ENCODE measurements at places on chromosomes 7 and 10.

GRCh38 chr7:157151626-157152339 is 13.1 kb downstream of the UBE3C start:
- H3K36me3 ChIP-seq, result no peaks in the 10 kb centered on the region
- no peaks in the 10 kb centered on the region for H3K27me3 ChIP-seq
- no peak for DNase-seq
- peaks cover 14% of the 10 kb centered on the region for H3K4me1 ChIP-seq
- H3K4me3 ChIP-seq, result no peak overlapping the region
- no peak overlapping the region for H3K27ac ChIP-seq

DNA sequence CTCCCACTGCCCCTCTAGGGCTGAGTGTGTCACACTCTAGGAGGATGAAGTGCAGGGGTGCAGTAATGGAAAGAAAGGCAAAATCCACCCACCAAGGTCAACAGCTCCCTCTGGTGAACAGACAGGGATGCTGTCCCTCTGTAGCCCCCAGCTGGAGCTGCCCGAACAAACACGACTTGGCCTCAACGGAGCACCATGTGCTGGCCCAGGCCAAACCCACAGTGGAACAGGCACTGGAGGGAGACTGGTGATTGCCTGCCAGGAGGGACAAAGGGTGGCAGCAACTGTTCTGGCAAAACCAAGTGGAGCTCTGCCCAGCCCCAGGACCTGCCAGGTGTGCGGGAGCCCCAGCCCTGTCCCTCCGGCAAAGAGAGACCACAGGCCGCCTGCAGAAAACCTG is 20.7 kb downstream of the PDIA4 start:
- no peaks in the 10 kb centered on the region for H3K27me3 ChIP-seq
- H3K4me1 ChIP-seq, result no peaks in the 10 kb centered on the region
- no peak overlapping the region for H3K27ac ChIP-seq
- H3K4me3 ChIP-seq, result no peak overlapping the region
- H3K36me3 ChIP-seq, result no peaks in the 10 kb centered on the region

DNA sequence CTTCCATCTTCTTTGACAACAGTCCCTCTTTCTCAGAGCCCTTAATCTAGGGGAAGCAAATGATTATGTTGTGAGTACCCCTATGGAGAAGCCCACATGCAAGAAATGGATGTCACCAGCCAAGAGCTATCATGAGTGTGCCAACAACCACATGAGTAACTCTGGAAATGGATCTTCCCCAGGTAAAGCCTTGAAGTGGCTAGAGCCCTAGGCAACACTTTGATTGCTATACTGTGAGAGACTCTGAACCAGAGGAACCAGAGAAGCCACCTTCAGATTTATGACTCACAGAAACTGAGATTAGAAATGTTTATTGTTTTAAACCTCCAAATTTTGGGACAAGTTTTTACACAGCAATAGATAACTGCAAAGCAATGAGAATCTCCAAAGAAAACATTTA is 60.9 kb upstream of the COL1A2 start:
- H3K4me3 ChIP-seq, result no peak overlapping the region
- H3K36me3 ChIP-seq, result no peaks in the 10 kb centered on the region
- no peak for DNase-seq

GRCh38 chr7:55464422-55464821 is 99.3 kb downstream of the LANCL2 start:
- no peak overlapping the region for H3K4me3 ChIP-seq
- H3K27ac ChIP-seq, result no peak overlapping the region
- H3K4me1 ChIP-seq, result no peaks in the 10 kb centered on the region
- DNase-seq, result no peak

GRCh38 chr7:99860281-99861127 is 16.3 kb downstream of the OR2AE1 start:
- H3K27me3 ChIP-seq, result no peaks in the 10 kb centered on the region
- H3K36me3 ChIP-seq, result no peaks in the 10 kb centered on the region
- peaks cover 8% of the 10 kb centered on the region for H3K4me1 ChIP-seq
- DNase-seq, result peak; percentile 57
- no peak overlapping the region for H3K4me3 ChIP-seq

DNA sequence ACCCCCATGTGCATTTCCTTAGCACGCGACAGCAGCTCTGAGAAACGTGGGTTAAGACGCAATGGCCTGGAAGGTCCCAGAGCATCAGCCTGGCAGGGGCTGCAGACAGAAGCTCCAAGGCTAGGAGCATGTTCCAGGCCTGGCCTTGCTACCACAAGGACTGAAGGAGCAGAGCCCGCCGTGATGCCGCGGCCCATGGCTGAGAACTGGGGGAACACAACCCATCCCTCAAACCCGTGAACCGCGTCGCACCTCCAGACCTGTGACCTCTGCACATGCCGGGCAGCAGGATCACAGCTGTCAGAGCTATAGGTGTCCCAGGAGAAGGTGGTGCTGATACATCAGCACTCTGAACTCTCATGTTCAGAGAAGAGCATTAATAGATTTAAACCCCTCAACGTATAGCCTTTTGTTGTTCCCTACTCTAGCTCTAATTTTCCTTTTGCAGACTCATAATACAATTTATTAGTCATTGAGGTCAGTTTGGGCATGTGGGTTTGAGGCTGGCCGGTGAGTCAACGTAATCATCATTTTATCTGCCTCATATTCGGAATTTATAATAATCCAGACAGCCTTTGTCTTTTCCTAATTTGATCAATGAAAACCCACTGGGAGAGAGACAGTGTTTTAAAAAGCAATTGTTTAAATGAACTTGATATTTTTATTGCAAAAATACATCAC is 222.5 kb upstream of the TCERG1L start:
- H3K4me1 ChIP-seq, result no peaks in the 10 kb centered on the region
- no peaks in the 10 kb centered on the region for H3K27me3 ChIP-seq
- H3K4me3 ChIP-seq, result no peak overlapping the region
- DNase-seq, result no peak
- H3K27ac ChIP-seq, result no peak overlapping the region

DNA sequence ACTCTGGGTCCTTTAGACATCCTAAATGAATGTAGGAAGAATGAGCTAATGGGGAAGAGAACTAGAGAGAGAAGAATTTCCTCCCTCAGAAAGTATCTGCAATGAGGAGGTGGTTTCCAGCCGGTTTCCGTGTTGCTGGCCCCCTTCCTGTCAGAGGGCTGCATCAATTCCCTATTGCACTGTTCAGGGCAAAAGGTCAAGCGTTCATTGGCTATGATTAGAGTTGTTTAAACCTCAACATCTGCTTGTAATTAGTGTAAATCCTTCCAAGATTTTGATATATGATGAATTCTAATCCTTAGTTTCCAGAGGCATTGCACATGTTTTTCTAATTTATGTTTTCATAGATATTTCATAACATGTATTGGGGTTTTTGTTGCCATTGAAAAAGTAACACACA is 107.3 kb upstream of the SGCE start:
- no peak overlapping the region for H3K4me3 ChIP-seq
- no peak for DNase-seq
- no peak overlapping the region for H3K27ac ChIP-seq
- H3K27me3 ChIP-seq, result no peaks in the 10 kb centered on the region
- H3K36me3 ChIP-seq, result no peaks in the 10 kb centered on the region

GRCh38 chr10:100894589-100895294 is 18.0 kb upstream of the SLF2 start:
- H3K4me3 ChIP-seq, result no peak overlapping the region
- H3K27ac ChIP-seq, result no peak overlapping the region
- H3K36me3 ChIP-seq, result no peaks in the 10 kb centered on the region
- no peak for DNase-seq
- H3K4me1 ChIP-seq, result no peaks in the 10 kb centered on the region

- H3K27me3 ChIP-seq, result no peaks in the 10 kb centered on the region
- H3K27ac ChIP-seq, result no peak overlapping the region
- H3K36me3 ChIP-seq, result no peaks in the 10 kb centered on the region
- H3K4me1 ChIP-seq, result no peaks in the 10 kb centered on the region
- no peak for DNase-seq
These were observed 14.0 kb upstream of the KPNA7 start for GRCh38 chr7:99221866-99222265.

GRCh38 chr10:78964274-78964951 is 104.4 kb upstream of the ZMIZ1 start:
- no peak for DNase-seq
- no peak overlapping the region for H3K4me3 ChIP-seq
- no peak overlapping the region for H3K27ac ChIP-seq
- no peaks in the 10 kb centered on the region for H3K36me3 ChIP-seq
- H3K4me1 ChIP-seq, result peaks cover 24% of the 10 kb centered on the region

GRCh38 chr10:35335133-35336083 is 901 bp upstream of the CCNY start:
- H3K27ac ChIP-seq, result peak overlapping the region; percentile 85
- H3K4me1 ChIP-seq, result peaks cover 69% of the 10 kb centered on the region
- no peaks in the 10 kb centered on the region for H3K27me3 ChIP-seq
- peak overlapping the region; percentile 93 for H3K4me3 ChIP-seq

DNA sequence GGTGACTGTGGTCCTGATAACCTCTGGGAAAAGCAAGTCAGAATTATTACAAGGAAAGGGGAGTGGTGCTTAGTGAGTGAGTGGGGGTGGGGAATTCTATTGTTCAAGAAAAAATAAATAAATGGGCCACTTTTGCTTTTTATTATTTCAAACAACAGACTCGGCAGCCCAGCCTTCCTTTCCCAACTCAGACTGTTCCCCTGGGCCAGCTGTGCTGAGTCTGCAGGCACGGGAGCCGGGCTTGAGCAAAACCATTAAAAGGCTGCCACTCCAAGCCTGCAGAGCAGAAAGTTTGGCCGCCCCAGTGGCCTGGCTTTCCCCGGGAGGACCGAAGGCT is 90.0 kb downstream of the PLXNA4 start:
- H3K36me3 ChIP-seq, result no peaks in the 10 kb centered on the region
- H3K27ac ChIP-seq, result no peak overlapping the region
- H3K27me3 ChIP-seq, result no peaks in the 10 kb centered on the region
- no peak overlapping the region for H3K4me3 ChIP-seq

DNA sequence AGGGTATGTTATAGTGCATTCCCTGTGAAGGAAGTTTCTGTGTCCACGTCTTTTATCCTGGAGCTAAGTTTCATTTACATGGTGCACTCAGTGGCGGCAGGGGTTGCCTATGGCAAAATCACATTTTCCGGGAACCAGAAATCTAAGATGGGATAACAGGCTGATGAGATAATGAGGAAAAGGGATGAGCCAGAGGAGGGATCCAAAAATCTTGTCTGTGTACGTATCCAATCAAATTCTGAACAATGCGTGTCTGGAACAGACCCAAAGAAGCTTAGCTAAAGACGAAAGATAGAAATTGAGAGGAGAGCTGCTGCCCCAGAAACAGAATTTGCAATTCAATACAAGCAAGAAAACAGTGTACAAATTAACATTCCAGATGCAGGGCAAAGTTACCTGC is 16.1 kb downstream of the LANCL2 start:
- H3K4me3 ChIP-seq, result no peak overlapping the region
- H3K4me1 ChIP-seq, result no peaks in the 10 kb centered on the region
- H3K27me3 ChIP-seq, result no peaks in the 10 kb centered on the region
- H3K27ac ChIP-seq, result no peak overlapping the region
- H3K36me3 ChIP-seq, result no peaks in the 10 kb centered on the region

DNA sequence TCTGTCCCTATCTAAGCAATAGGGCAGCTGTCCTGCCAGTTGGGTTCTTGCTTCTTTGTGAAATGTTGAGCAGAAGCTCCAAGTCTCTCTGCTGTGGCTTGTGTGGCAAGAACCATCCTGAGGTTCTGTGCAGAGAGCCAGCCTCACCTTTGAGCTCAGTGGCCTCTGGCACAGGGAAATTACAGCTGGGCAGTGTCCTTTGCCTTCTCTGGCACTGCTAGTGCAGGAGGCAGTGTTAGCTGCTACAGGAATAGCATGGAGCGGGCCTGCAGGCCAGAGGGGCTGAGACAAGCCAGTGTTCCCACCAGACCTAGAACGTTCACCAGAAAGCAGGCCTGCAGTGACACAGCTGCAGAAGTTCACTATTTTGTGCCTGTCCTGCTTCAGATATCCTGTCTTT is 1.8 kb downstream of the PRXL2A start:
- peaks cover 33% of the 10 kb centered on the region for H3K4me1 ChIP-seq
- no peaks in the 10 kb centered on the region for H3K27me3 ChIP-seq
- no peaks in the 10 kb centered on the region for H3K36me3 ChIP-seq

DNA sequence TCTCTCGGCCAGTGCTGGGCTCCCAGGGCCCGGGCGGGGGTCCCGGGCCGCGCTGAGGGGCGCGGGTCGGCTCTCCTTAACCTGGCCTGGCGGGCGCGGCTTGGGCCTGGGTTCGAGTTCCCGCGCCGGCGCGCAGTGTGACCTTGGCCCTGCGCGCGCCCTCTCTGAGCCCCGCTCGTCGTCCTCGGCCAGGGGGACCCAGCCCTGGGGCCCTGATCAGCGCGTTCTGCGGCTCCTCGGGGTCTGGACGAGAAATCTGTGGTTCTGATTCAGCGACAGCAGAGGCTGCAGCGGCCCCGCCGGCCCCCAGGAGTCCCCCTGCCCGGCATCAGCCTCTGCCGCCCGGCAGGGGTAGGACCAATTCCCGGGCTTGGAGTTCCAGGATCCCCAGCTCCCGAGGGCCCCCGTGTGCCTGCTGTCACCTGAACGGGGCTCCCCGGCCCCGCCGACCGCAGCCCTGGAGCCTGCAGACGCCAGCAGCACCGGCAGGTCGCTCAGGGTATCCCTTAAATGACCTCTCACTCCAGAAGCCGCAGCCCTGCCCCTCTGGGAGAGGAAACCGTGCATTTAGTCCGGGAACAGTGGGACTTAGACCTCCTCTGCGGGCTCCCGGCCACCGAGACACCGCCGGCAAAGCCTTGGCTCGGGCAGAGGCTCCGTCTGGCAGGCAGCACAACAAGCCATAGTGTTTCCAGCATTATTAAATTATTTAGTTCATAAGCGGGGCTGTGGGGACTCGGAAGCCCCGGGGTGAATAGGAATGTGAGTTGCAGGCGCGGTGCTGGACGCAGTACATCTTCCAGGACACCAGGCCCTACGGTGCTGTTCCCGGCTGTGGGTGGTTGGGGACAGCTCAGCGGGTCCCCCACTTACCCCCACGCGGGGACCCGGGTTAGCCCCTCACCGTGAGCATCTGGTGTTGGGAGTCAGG is 572 bp downstream of the CHST12 start:
- H3K36me3 ChIP-seq, result no peaks in the 10 kb centered on the region
- H3K27me3 ChIP-seq, result no peaks in the 10 kb centered on the region
- peak overlapping the region; percentile 90 for H3K4me3 ChIP-seq
- no peak overlapping the region for H3K27ac ChIP-seq

DNA sequence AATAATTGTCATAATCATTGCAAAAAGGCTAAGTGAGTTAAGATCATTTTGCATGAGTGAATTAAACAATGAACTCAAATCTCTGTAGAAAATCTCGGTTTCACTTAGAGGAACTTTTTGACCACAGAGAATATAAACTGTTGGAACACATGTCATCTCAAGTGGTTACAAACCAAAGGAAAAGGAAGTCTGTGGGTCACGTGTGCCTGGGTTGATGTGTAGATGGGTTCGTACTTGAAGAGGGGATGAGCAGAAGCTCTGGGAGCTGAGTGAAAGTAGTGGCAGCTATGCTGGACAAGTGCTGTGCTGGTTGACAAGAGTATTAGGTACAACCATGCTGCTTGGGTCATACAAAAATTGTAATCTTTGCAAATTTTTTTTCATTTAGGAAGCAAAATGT is 35.0 kb downstream of the GLRX3 start:
- no peak overlapping the region for H3K4me3 ChIP-seq
- DNase-seq, result no peak
- H3K4me1 ChIP-seq, result no peaks in the 10 kb centered on the region
- no peaks in the 10 kb centered on the region for H3K27me3 ChIP-seq
- H3K36me3 ChIP-seq, result no peaks in the 10 kb centered on the region

Data from adrenal gland (tissue), 19 donors.